Substantia nigra (tissue), 51 donors: ENCODE measurements at places on chromosomes 4 and X.
A peak's percentile ranks its signal among the peaks of the same experiment; 100 is the strongest.

DNA sequence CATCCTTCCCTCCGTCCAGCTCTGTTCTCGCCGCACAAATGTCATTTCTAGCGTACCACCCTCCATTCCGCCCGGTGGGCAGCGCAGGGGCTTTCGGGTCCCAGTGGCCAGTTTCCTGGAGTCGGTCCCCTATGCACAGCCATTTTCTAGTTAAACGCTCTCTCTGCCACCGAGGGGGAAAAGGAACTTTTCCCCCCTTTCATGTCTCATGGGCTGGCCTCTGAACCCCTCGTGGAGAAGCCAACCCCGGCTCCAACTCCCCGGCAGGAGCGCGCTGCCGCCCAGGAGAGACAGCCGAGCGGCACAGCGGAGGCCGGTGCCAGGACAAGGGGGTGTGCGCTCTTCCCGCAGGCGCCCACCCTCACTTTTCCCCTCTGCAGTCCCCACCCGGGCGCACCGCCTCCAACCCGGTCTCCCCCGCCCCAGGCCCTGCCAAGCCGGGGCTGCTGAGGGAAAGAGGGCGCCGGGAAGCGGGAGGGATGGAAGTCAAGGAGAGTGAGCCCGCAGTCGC, 662 bp downstream of the APBB2 start:
- no peak for DNase-seq

DNA sequence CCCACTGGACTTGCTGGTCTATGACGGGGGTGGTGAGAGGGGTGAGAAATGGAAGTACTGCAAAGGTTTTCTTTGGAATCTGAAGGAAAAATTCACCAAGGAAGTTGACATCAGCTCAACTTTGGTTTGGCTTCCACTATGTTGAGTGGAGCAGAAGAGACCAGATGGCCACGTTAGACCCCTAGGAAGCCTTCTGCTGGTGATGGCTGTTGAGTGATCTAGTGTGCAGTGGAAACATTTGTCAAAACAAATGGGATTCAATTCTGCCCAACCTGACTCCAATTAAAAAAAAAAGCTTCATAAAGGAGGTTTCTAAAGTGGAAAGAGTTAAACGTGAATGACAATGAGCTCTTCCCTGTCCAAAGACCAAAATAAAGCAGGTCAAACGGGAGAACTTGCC, 25.7 kb downstream of the SEL1L3 start:
- no peak for DNase-seq

DNA sequence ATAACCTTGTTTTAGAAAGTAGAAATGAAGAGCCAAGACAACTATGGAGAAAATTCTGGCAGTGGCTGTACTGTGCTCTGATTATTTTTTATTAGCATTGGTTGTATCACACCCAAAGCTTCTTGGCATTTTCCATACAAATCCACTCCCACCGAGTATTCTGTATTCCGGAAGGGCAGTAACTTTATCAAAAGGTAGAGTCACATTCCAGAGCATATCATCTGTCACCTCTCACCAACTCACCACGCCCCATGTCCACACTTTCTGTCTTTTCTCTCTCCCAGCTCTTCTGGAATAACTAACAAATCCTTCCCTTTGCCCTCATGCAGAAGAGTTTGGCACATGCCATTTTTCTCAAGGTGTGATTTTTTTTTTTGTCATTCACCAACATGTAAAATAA, 52.7 kb downstream of the CORIN start:
- no peak for DNase-seq

DNA sequence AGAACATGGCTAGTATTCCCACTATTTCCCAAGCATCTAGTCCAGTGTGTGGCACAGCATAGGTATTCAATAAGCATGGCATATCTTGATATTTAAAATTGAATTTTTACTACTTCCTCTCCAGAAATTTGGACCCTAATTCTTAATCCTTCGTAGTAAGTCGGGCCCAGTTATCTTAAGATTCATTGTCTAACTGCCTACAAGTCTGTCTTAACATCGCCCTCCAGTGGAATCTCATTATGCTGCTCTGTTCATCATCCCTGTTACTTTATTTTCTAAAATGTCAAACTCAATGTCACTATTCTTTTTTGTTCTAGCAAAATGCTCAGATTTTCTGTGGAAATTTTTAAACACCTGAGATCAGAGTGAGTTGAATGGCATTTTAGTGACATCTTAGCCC, 606.2 kb downstream of the KLHL13 start:
- DNase-seq, result peak; percentile 0

- no peak for DNase-seq
These were observed 53.1 kb downstream of the BMP2K start for GRCh38 chr4:78829296-78829695.

DNA sequence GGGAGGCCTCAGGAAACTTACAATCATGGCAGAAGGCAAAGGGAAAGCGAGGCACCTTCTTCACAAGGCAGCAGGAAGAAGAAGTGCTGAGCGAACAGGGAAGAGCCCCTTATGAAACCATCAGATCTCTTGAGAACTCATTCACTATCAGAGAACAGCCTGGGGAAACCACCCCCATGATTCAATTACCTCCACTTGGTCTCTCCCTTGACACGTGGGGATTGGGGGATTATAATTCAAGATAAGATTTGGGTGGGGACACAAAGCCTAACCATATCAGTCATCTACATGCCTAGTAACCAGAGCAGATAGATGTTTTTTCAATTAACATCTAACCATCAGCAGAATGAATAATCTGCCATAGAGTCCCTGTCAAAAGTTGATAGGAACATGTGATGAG, 30.4 kb downstream of the FAM13A start:
- no peak for DNase-seq

GRCh38 chrX:34659575-34659974, 2.5 kb upstream of the TMEM47 start:
- no peak for DNase-seq

- DNase-seq, result no peak
These were observed 7.7 kb downstream of the ERVMER34-1 start for GRCh38 chr4:52743444-52744019.

DNA sequence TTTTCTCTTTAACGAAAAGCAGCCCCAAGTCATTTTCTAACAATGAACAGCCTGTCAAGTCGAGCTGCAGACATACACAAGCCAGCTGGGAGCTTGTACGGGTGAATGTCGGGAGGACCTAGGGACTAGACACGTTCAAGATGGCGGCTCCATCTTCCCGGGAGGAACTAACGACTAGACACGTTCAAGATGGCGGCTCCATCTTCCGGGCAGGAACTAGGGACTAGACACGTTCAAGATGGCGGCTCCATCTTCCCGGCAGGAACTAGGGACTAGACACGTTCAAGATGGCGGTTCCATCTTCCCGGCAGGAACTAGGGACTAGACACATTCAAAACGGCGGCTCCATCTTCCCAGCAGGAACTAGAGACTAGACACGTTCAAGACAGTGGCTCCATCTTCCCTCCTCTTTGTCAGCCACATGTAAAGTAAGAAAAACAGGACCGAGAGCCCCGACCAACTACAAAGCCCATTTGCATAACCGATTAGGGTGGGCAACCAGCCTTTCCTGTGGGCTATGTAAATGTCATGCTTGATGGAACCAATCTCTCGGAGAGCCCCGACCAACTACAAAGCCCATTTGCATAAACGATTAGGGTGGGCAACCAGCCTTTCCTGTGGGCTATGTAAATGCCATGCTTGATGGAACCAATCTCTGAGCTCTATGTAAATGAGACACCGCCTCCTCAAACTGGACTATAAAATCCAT, 175.5 kb downstream of the DHRSX start:
- no peak for DNase-seq

GRCh38 chr4:17812801-17813200, 2.0 kb downstream of the NCAPG start:
- DNase-seq, result no peak

DNA sequence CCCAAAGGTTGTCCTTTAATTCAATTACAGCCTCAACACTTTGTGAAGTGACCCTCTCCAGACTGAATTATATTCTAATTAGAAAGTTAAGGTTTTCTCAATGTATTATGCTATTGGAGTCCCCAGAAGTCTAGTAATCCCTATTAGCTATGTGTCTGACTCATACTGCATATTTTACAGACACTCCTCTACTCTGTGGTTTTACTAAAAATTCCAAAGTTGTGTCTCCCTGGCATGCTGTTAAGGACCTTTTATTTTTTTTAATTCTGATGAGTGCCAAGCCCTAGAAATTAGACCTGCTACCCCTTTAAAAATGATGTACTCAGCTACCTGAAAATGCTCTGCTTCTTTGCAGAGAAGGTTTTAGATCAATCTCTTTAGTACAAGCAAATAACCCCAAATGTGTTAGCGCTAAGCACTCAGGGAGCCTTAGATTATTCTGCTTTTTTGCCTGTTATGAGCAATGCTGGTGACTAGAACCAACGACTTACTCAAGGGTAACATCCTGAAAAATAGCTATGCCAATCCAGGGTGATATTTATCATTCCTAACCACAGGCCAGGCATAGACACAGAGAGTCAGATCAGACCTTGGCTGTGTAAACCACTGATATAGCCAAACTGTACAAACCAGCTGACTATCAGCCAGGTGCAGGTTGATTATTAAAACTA, 26.1 kb upstream of the CXCL13 start:
- no peak for DNase-seq

DNA sequence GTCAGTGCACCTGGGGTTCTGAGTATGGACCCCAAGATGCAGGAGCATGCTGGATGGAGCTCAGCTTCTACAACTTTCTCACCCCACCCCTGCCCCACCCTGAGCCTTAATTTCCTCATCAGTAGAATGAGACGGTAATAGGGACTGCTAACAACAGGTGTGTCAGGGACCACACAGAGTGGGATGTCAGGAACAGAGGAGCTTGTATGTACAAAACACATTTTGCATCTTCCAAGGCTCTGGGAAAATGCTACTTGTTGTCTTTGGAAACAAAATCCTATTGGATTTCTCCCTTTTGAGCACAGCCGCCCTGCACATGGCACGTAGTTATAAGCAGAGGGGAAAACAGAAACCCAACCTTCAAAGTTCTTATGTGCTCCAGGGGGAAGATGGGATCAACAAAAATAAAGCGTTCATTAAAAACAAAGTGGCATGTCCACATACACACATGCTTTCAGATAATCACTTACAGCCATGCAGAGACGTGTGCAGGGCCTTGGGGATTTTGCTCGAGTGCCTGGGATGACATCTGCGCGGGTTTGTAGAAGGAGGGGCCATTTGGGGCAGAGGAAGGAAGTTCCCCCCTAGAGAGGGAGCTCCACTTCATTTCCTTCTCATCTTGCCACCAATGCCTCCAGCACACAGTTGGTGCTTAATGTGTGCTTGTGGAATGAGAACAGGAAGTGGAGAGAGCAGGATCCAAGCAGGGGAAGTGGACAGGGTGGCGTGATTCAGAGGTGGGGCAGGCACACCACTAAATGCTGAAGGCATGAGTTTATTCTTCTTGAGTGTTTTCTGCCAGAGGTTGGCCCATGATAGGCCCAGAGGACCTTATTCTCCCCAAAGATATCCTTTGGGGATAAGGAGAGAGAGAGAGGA, 138.9 kb downstream of the SMIM20 start:
- DNase-seq, result no peak

DNA sequence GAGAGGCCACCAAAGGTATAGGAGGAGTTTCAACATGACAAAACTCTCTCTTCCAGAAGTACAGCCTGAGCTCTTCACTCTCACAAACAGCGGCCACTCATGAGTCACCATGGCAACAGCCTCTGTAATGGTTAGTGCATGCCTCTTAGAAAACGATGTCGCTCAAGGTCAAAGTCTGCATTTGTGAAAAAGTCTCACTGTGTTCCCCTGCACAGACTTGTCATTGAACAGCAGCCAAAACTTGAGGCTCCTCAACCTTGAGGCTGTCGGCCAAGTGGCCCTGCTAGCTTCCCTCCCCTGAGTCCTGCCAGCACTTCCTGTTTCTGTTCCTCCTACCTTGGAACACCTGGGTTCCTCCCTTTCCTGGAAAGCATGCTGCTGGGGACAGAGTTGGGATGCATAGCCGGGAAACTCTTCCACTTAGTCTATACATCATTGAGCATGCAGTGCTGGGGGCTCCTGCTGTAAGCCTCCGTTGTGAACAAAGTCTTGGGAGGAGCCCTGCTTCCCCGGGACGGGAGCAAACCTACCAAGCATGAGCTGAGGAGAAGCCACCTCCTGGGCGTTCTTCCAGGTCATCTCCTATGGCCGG, 66.6 kb downstream of the ING2 start:
- no peak for DNase-seq

GRCh38 chrX:49876750-49877149, 2.5 kb upstream of the USP27X start:
- DNase-seq, result no peak

- no peak for DNase-seq
These were observed 127.2 kb upstream of the GPC4 start for GRCh38 chrX:133542476-133542875.

DNA sequence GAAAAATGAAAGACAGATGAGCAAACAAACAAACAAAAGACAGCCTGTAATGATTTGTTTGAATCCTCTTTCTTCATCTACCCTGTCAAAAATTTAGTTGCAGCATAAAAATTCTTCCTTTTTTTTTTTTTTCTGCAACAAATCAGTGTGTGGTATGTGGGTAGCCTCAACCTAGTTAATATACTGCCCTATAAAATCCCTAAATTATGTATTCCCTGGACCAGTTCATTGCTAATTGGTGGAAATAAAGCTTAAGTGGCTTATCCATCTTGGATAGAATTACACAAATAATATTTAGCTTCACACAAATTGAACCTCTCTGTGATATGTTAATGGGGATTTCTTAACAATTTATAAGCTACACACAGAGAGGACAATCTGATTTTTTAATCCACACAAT, 208.4 kb downstream of the NDST4 start:
- DNase-seq, result no peak

DNA sequence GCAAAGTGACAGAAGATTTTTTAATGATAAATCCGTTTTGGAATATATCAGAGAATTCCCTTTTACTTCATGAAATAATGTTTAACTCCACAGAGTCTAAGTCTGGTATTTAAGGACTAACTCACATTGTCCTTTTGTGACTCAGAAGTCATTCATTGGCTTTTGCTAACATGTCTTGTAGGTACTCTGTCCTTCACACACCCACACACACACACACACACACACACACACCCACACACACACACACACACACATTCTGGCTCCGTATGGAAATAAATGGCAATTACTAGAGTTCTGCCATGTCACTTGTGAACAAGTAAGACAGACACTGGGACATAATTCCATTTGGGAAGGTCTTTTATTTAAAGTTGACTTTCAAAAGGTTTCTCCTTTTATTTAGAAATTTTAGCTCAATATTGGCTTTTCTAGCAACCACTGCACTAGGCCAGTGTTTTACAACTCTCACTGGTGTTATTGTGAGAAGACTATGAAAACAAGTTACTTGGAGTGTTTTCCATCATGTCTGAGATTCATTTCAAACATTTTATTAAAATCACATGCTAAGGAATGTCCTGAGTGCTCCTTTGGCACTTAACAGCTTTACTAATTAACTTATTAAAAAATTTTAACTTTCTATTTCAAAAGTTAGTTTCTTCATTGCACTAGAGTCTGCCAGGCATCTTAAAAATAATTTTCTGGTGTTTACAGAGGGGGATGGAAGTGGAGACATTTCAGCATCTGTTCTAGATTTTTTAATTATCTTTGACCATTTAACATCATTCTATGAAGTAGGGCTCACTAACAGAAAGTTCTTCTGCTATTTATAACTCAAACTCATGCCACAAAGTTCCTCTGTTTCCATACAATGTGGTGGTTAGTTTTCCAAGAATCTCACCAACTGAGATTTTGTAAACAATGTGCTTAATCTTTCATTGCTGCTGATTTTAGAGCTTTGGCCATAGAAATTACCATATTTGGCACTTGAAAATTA, 240.3 kb upstream of the GPC4 start:
- no peak for DNase-seq

GRCh38 chrX:134287346-134287745, 50.4 kb downstream of the CCDC160 start:
- no peak for DNase-seq
